ENCODE measurements at places on chromosomes 13 and 19.

GRCh38 chr13:31089649-31090048 is 72.1 kb downstream of the HSPH1 start:
- no peak for DNase-seq

- DNase-seq = no peak
Observed at GRCh38 chr13:95235199-95235756, 66.0 kb downstream of the ABCC4 start.

GRCh38 chr19:16266586-16266942 is 58.1 kb upstream of the KLF2 start:
- peak; percentile 31 for DNase-seq

GRCh38 chr13:65727070-65727469 is 1503.1 kb downstream of the PCDH9 start:
- DNase-seq = no peak

GRCh38 chr13:30338952-30339351 is 31.6 kb upstream of the KATNAL1 start:
- DNase-seq = no peak

DNA sequence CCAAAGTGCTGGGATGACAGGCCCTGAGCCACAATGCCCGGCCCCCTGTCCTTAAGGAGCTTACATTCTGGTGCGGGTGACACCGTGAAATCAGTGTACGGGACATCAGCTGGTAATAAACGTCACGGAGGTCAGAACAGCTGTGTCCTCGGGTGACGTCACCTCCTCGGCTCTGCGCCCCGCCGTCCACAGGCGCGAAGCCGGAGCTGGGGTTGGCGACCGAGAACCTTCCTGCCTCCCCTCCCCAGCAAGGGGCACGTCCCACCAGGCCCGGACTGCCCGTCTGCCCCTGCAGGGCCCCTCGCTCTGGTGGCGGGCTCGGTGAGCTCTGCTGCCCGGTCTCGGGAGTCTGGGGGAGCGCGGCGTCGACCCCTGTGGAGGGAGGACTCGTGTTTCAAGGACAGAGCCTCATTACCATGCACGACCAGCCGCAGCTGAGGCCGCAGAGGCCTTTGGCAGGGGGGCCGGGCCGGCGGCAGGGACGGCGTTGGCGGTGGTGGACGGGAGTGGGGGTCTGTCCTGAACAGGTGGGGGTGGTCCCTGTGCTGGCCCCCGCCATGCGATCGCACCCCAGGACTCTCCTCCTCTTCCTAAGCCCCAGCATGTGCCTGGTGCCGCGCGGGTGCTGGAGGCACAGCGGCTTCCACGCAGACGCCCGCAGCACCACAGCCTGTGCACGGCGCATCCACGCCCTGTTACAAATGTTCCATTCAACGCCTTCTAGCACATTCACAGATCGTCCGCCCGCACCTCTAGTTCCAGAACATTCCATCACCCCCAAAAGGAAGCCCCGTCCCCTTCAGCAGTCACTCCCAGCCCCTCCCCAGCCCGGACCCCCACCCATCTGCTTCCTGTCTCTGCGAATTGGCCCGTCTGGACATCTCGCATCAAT is 5.4 kb downstream of the LINGO3 start:
- DNase-seq = no peak

GRCh38 chr19:3801412-3802096 is 15.4 kb upstream of the MATK start:
- DNase-seq = peak; percentile 56

DNA sequence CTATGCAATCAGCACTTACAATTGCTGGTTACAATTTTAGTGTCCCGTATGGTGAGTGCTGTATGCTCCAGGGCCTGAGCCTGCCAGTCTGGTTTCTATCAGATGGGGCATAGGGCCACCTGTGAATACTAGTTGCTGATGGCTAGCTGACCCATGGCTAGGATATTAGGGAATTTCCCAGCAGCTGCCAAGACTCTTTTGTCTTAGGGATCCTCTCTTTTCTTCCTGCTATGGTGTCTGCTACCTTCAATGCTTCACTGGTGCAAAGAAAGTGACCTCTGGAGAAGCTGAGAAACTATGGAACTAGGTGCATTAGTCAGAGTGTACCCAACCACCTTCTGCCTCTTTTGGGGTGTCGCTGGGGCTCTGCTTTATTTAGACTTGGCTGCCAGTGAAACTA is 11.6 kb downstream of the CCDC169 start:
- no peak for DNase-seq

- no peak for DNase-seq
Observed at GRCh38 chr13:86792153-86792651, 879.0 kb upstream of the SLITRK5 start.

- DNase-seq = no peak
Observed at GRCh38 chr13:25689539-25689938, 317.8 kb downstream of the ATP8A2 start.

DNA sequence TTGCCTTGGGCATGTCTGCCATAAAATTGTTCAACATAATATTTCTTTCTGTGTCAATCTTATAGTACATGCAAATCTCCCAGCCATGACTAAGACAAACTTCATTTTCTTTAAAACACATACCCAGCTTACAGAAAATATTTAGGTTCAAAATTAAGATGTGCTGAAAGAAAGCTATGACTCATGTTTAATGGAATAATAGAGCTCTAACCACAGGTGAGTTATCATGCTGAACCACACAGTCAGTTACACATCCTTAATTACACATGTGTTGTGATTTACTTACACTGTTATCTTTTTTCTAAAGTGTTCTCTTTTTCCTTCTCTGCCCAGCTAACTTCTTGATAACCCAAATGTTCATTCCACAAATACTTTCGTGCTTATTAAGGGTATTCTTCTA is 1831.2 kb downstream of the OLFM4 start:
- DNase-seq = no peak

DNA sequence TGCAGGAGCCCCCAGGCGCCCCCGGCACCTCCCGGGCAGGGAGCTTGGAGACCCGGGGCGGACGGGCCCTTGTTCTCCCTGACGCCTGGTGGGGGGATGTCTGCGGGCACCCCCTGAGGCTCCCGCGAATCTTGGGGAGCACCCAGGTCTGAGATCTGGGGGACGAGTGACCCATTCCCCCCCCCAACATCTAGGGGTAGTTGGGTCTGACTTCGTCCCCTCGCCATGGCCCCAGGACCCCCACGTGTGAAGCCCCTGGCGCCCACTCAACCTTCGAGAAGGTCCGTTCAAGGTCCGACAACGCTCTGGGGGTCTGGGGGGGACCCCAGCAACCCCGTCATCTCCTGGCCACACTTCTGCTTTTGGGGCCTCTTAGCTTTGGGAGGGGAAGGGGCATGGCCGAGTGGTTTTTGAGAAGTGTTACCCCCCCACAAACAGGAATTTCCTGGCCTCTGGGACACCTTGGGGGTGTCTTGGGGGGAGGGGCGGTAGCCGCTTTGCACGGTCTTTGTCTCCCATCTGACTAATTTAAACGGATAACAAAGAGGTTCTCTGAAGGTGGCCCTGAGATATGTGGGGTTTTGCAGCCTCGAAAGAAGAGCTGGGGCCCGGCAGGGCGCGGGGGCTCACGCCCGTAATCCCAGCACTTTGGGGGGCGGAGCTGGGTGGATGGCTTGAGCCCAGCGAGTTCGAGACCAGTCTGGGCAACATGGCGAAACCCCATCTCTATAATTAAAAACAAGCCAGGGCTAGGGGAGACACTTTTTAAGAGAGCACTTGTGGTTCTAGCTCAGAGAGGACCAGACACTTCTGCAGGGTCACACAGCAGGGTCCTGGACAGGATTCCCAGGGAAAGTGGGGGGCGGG is 608 bp downstream of the CNN2 start:
- no peak for DNase-seq

- DNase-seq = no peak
Observed at GRCh38 chr19:3356805-3357204, 9.6 kb upstream of the NFIC start.

- no peak for DNase-seq
Observed at GRCh38 chr19:13228561-13228960, 78.3 kb downstream of the IER2 start.

DNA sequence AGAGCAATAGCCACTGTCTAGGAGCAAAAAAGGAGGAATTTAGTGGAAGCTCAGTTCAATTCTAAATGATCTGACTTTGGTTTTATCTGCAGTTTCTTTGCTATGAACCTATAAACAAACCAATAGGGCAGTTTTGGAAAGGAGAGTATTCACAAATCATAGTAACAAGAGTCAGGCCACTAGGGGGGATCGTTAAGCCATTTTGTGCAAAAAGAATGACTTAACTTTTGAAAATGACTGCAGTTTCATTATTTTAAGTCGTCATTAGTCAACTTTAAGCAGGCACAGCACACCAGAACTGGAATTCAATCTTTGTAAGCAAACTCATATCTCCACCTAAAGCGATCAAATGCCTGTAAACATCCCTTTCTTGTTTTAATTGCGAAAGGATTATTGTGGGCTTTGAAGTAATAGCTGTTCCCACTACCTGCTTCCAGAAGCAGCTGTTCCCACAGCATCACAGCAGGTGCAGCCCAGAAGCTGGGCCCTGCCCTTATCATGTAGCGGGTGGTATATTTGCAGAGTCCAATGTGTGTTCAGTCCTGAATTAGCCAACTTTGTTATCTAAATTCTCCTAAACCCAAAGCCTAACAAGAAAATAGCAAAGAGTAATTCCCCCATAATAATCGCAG is 51.5 kb downstream of the SOX21 start:
- DNase-seq = no peak

DNA sequence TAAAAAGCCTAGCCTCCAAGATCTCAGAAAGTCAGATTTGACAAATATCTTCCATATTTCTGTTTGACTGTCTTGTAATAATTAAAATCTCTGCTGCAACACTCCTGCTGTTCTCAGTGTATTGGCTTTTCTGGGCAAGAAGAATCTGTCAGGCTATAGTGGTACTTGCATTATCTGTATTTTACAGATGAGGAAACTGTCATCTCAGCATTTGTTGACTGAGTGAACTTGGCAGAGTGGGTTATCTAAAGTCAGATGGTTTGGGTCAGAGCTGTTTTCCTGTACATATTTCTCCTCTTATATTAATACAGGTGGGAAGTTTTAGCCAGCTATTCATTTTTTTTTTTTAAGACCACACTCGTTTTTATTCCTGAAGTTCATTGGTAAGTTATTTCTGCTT is 1378.2 kb upstream of the PCDH20 start:
- no peak for DNase-seq

DNA sequence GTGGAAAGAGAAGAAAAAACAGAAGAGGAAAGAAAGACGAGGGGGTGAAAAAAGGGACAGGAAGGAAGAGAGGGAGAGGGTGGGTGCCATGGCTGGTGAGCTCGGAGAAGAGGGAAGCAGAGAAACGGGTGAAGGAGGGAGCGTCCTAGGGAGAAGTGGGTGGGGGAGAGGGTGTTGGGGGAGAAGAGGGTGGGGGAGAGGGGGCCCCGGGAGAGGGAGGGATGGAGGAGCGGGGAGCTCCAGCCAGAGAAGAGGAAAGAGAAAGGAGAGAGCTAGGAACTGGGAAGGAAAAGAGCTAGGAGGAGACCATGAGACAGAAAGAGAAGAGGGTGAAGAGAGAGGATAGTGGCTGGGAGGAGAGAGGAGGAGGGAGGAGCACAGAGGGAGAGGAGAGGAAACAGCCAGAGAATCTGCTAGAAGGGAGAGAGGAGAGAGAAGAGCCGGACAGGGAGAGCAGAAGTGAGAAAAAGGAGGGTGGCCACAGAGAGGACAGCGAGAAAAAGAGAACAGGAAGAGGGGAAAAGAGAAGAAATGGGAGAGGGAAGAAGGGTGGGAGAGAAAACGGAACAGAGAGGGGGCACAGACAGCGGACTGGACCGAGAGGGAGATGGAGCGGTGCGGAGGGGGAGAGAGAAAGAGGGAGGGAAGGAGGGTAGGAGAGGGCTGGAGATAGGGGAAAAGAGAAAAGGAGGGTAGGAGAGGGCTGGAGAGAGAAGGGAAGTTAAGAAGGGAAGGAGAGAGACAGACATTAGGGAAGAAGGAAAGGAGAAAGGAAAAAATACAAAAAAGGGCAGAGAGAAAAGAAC is 11.9 kb upstream of the GARIN5A start:
- no peak for DNase-seq

- no peak for DNase-seq
Observed at GRCh38 chr13:95948656-95949055, 104.5 kb downstream of the UGGT2 start.

GRCh38 chr13:26449063-26449848 is 108.2 kb upstream of the WASF3 start:
- no peak for DNase-seq

DNA sequence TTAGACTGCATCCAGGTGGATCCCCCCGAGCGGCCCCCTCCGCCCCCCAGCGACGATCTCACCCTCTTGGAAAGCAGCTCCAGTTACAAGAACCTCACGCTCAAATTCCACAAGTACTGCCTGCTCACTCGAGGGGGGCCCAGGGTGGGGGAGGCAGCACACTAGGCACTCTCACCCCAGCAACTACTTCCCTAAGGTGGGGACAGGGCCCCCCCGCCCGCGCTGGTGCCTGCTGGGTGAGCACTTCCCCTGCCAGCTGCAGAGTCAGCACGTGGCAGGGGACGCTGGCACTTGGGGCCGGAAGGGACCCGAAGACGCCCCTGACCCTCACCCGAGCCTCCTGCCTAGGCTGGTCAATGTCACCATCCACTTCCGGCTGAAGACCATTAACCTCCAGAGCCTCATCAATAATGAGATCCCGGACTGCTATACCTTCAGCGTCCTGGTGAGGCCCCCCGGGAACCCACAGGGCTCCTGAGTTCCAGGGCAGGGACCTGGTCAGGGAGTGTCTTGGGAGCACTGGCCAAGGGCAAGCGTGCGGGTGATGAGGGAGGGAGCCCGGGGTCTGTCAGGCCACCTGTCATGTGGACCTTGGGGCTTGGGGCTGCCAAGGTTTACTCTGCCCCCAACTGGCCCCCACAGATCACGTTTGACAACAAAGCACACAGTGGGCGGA is 5.2 kb downstream of the MCOLN1 start:
- DNase-seq = no peak

- DNase-seq = no peak
Observed at GRCh38 chr13:97505017-97505416, 71.0 kb downstream of the RAP2A start.

DNA sequence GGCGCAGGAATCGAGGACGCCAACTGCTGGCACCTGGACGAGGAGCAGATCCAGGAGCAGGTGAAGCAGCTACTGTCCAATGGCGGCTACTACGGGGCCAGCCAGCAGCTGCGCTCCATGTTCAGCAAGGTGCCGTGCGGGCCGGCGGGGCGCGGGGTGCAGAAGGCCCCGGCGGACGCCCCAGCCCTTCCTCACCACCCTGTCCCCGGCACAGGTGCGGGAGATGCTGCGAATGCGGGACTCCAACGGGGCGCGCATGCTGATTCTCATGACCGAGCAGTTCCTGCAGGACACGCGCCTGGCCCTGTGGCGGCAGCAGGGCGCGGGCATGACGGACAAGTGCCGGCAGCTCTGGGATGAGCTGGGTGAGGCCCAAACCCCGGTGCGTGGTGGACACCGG is 13.6 kb downstream of the ZSWIM4 start:
- no peak for DNase-seq

- no peak for DNase-seq
Observed at GRCh38 chr19:3319643-3320353, 46.6 kb upstream of the NFIC start.

Measured in stimulated activated CD8-positive, alpha-beta memory T cell treated with anti-CD3 and anti-CD28 coated beads, Interleukin-4, amount 100 ng/mL, for 24 hours (primary cell).